Fibroblast of skin of right biceps (primary cell): ENCODE measurements at places on chromosomes 16 and 17.
A peak's percentile ranks its signal among the peaks of the same experiment; 100 is the strongest.

DNA sequence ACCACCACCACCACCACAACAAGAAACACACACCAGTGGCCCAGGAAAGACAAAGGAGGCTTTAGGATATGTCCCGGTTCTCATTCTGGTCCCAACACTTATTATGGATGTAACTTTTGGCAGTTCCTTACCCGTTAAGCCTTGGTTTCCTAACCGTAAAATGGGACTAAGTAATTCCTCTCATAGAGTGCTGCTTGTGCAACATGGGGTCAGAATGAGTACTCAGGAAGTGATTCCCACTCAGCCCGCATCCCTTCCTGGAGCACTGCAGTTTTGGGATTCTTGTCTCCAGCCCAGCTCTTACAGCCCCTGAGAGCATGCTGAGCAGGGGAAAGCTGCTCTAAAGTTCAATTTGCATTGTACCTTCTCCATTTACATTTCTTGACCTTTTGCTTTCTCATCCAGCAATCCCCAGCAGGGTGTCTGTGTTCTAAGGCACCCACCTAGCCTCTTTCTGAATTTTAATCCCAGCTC lies 262.6 kb downstream of the PRKCA start:
- DNase-seq = peak; percentile 81

DNA sequence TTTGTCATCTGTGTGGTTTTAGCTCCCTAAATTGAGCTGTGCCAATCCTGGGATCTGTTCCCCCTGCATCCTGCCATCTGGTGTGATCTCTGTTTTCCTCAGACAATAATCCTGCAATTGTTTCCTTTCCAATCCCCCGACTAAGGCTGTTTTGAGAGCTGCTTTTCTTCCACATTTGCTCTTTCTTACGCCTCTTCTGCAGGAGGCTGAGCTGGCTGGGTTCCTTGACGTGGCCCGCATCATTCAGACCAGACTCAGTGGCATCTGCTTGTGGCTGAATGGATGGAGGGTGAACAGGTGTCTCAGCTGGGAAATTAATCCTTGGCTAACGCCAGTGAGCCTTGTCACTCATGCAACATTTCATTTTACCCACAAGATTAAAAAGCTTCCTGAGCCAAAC lies 9.8 kb upstream of the MED9 start:
- no peak for DNase-seq

DNA sequence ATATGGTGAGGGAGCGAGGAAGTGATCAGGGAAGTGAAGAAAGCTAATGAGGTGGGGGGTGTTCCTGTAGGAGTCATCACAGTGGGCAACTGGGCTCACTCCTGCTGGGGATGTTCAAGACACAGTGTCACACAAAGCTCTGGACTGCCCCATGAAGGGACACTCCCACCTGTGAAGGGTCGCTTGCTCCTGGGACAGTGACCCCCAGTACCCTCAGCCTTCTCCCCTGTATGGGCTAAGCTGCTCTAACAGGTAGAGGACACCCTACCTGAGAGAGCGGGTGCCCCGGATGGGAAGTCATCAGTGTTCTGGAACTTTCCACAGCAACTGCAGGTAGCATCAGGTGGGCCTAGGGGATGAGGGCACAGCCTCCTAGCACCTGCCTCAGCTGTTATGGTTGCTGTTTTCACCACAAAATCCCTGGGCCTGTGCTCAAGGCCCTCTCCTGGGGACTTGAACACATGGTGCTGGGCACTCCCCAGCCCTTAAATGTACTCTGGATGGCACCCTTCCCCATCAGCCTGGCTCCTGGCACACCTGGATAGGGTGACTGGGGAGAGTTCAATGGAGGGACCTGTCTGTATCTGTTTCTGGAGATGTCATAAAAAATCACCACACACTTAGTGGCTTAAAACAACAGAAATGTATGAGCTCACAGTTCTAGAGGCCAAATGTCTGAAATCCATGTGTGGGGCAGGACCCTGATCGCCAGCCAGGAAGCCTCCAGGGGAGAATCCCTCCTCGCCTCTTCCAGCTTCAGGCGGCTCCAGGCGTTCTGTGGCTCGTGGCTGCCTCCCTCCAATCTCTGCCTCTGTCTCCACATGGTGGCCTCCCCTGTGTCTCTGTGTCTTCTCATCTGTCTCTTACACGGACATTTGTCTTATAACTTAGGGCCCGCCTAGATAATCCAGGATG lies 104.0 kb upstream of the CDH5 start:
- peak; percentile 67 for DNase-seq

DNA sequence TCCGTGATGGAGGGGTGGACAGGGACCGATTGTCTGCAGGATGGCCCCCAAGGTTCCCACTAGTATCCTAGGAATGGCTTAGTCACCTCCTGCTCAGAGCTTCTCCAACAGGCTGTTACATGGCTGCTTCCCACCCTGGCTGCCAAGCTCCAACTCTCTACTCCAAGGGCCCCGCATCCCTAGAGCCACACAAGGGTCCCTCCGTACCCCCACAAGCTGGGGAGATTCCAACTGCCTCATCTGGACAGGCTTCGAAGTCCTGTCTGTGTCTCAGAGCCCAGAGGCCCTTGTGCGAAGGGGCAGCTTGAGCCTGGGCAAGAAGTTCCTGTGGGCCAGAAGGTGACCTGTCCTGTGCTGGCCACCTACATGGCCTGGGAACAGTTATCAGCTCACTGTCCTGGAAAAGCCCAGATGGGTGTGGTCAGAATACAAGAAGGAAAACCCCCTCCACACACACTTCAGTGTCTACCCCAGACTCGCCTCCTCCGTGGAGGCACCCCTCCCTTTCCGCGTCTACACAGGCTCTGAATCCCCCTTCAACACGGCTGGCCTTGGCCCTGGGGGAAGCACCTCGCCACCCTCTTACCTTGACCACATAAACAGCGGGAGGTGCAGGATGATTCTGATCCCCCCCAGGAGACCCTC lies 586 bp downstream of the MEAK7 start:
- DNase-seq = peak; percentile 52

DNA sequence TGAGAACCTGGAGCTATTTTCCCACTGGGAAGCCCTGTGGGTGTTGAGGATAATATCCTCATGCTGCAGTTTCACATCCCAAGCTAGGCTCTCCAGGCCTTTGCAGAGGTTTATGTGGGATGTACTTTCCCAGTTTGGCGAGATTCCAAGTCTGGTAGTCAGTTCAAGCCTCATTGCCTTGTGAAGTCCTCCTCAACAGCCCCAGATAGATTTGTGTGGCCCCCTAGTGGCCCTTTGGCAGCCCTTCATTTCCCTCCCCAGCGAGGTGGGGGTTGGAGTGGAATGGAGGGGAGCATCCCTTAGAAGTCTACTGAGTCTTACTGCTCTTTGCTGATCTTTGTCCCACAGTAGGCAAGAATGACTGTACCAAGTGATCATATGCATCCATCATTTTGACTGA lies 137.9 kb downstream of the CDH11 start:
- peak; percentile 89 for DNase-seq

DNA sequence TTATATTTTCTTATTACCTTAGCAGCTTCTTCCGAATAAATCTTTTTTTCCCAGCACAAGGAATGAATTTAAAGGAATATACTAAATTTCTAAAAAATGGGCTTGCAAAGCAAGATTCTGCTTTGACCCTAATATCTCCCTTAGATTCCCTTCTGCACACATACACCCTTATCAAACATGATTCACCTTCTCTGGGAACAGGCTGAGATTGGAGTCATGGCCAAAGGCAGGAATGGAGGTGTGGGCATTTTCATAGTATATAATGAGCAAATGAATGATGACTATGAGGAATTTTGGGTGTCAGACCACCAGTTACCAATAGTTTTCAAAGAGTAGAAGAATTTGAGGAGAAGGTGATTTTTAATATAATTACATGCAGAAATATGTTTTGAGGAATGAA lies 231.3 kb upstream of the CDH11 start:
- DNase-seq = no peak

DNA sequence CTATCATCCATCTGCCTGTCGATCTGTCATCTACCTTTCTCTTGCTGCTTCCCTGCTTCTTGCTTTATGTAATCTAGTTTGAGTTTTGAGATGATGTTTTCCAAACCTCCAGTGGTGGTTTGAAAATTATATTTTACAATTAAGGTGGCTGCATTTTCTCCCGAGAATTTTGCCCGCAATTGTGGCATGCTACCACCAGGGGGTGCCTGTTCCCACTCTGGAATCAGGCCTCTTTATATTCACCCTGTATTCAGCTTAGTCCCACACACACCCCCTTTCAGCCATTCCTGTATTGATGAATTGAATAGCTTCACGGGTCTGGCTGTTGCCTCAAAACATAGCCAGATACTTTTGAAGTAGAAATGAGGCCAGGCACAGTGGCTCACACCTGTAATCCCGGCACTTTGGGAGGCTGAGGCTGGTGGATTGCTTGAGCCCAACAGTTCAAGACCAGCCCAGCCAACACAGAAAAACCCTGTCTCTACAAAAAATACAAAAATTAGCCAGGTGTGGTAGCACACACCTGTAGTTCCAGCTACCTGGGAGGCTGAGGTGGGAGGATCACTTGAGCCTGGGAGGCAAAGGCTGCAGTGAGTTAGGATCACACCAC lies 3.2 kb downstream of the PRSS22 start:
- DNase-seq = no peak

DNA sequence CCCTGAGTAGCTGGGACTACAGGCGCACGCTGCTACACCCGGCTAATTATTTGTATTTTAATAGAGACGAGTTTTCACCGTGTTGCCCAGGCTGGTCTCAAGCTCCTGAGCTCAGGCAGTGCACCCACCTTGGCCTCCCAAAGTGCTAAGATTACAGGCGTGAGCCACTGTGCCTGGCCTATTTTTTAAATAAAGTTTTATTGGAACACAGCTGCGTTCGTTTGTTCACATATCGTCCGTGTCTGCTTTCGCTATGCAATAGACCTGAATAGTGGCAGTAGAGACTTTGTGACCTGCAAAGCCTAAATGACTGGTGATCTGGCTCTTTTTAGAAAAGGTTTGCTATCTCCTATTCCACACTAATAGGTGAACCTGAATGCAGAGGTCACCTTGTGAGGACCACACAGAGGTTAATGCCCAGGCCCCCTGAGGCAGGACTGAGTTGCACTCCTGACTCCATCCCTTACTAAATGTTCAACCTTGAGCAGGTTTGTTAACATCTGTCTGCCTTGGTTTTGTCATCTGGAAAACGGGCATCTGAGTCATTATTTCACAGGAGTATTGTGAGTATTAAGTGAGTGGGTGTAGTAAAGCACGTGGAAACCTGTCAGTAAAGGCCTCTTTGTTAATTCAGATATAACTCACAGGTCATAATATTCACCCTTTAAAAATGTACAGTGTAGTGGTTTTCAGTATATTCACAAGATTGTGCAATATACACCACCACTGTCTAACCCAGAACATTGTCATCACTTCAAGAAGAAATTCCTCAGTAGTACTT lies 157.5 kb upstream of the CACNG5 start:
- peak; percentile 92 for DNase-seq

GRCh38 chr16:51390877-51391276 lies 239.8 kb upstream of the SALL1 start:
- DNase-seq = no peak

DNA sequence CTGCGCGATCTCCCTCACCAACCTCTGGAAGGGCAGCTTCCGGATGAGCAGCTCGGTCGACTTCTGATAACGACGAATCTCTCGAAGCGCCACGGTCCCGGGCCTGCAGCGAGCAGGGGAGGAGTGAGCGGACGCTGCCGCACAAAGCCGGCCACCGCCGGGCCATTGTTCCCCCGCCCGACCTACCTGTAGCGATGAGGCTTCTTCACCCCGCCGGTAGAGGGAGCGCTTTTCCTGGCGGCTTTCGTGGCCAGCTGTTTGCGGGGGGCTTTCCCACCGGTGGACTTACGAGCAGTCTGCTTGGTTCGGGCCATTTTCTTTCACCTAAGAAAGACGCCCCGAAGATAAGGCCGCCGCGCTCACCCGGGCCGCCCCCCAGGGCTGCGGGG lies 5.8 kb upstream of the UNK start:
- no peak for DNase-seq

DNA sequence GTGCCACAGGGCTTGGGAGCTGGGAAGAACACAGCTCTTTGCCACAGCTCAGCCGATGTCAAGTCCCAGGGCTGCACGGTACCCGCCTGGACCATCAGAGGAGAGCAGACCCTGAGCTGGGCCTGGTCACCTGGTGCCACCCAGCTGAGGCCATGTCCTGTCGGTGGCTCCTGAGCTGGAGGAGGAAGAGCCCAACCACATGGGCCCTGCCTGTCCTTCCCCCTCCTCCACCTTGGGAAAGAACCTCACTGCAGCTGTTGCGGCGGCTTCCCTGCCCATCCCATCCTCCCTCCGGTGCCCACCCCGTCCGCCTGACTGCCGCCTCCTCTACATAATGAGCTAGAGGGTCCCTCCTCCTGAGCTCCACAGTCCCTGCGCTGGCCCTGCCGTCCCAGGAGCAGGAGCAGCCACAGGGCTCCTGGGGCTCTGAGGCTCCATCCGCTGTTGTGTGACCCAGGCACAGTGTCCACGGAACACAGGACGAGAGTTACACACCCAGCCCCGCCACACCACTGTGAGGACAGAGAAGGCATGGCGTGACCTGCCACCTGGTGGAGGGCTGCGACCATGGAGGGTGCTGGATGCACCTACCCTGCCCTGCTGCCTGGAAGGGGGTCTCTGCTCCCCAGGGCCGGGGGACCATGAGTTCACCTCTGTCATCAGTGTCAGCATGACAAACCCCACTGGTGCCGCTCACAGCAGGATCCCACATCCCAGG lies 21.4 kb upstream of the CHMP6 start:
- DNase-seq = peak; percentile 28

GRCh38 chr17:45653616-45654015 lies 130.5 kb upstream of the CRHR1 start:
- DNase-seq = no peak

- DNase-seq = no peak
Observed at GRCh38 chr16:707062-707538, 1.5 kb upstream of the FBXL16 start.

DNA sequence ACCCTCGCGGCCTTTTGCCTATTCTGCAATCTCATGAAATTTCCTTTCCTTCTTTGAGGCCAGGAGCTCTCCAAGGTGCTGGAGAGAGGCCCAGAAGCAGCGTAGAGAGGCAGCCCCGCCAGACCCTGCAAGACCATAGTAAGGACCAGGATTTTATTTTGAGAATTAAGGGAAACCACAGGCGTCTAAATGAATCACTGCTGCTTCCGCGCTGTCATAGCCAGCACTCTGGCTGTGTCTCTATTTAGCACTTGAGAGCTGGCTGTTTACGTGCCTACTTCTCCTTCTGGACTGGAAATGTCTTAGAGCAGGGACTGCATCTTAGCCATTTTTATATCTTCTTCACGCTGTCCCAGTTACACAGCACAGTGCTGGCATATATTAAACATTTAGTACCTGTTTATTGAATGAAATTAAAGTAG lies 37.6 kb upstream of the PIRT start:
- DNase-seq = peak; percentile 22

- no peak for DNase-seq
Observed at GRCh38 chr16:29663016-29663806, at the start of gene SPN. TSS of gene SPN (plus strand) at chr16:29663247. CDS start at chr16:29663729, 482 bp downstream.

DNA sequence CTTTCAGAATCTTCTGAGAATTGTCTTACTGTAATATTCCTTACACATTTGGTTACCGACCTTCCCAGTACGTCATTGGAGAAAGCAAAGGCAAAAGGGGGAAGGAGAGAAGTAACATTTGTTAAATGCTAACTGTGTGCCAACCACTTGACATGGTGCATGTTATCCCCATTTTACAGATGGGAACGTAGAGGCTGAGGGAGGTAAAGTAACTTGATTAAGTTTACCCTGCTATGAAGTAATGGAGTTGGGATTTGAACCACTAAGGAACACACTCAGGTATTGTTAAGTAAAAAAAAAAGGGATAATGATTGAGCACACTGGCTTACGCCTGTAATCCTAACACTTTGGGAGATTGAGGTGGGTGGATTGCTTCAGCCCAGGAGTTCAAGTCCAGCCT lies 156.4 kb downstream of the PRKCA start:
- DNase-seq = no peak
